Activated T-cell treated with anti-CD3 and anti-CD28 coated beads for 24 hours (primary cell): ENCODE measurements at places on chromosomes 1 and 21.

GRCh38 chr1:167033646-167034045 is 44.6 kb downstream of the MAEL start:
- DNase-seq, result no peak

GRCh38 chr1:184004935-184005334 is 32.6 kb downstream of the COLGALT2 start:
- DNase-seq, result no peak

DNA sequence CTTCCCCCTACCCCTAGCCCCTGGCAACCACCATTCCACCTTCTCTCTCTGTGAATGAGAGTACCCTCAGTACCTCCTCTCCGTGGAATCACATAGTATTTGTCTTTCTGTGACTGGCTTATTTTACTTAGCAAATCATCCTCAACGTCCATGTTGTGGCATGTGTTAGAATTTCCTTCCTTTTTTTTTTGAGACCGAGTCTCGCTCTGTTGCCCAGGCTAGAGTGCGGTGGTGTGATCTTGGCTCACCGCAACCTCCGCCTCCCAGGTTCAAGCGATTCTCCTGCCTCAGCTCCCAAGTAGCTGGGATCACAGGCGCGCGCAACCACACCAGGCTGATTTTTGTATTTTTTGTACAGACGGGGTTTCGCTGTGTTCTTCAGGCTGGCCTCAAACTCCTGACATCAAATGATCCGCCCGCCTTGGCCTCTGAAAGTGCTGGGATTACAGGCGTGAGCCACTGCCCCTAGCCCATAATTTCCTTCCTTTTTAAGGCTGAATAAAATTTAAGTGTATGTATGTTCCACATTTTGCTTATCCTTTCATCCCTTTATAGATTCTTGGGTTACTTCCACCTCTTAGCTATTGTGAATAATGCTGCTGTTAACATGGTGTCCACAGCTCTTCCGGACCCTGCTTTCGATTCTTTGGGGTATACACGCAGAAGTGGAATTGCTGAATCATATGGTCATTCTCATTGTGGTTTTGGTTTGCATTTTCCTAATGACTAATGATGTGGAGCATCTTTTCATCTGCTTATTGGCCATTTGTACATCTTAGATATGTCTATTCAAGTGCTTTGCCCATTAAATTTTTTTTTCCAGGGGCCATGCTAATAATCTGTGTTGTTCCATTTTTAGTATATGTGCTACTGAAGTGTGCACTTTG is 32.3 kb downstream of the ERRFI1 start:
- DNase-seq, result no peak

GRCh38 chr21:33286600-33287456 is 20.7 kb downstream of the IL10RB start:
- DNase-seq, result no peak

GRCh38 chr1:67298762-67299161 is 8.9 kb upstream of the IL12RB2 start:
- no peak for DNase-seq

DNA sequence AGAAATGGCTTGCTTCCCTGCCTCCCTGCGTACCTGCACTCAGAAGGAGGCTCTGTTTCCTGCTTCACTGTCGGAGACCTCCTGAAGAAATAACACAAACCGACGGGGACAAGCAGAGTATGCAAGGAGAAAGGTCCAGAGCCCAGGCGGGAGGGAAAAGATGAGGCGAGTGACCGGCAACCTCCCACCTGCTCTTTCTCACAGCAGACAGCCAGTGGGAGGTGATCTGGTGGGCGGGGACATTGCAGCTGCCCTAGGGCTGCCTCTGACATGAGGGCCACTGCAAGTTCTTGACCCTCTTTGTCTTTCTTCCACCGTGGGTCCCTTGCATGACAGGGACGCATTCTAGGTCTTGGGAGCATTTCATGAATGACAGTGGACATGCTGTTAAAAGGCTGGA is 368.2 kb downstream of the CAMTA1 start:
- DNase-seq, result no peak

- no peak for DNase-seq
Observed at GRCh38 chr1:59188413-59189213, 108.3 kb upstream of the FGGY start.

GRCh38 chr1:42518908-42519307 is 55.8 kb downstream of the CCDC30 start:
- no peak for DNase-seq
